ENCODE measurements at places on chromosomes 12 and 14.

DNA sequence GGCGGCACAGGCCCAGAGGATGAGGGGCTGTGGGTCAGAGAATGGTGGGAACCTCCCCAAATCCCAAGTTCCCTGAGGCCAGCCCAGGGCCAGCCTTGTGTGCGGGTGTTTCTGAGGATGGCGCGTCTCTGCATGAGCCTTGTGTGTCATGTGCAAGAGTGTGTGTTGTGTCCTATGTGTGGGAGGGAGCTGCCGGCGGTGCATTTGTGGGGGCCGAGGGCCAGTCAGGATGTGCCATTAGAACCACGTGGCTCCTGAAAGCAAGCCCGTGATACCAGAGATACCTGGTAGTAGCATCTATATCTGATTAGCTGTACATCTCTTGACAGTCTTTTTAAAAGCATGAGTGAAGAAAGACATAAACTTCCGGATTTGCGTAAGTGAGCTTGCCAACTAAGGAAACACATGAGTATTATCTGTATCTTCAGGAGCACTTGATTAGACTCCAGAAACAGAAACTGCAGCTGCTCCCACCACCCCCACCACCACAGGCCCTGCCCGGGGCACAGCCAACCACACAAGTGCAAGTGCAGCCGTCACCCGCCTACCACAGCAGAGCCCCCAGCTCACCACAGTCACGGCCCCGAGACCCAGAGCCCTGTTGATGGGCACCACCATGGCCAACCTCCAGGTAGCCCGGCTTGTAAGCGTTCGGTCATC, 19.2 kb downstream of the DDX51 start:
- DNase-seq = no peak

GRCh38 chr12:91105807-91106206, 5.5 kb downstream of the LUM start:
- DNase-seq = peak; percentile 48

GRCh38 chr12:109870648-109871047, 9.7 kb downstream of the GLTP start:
- DNase-seq = no peak

DNA sequence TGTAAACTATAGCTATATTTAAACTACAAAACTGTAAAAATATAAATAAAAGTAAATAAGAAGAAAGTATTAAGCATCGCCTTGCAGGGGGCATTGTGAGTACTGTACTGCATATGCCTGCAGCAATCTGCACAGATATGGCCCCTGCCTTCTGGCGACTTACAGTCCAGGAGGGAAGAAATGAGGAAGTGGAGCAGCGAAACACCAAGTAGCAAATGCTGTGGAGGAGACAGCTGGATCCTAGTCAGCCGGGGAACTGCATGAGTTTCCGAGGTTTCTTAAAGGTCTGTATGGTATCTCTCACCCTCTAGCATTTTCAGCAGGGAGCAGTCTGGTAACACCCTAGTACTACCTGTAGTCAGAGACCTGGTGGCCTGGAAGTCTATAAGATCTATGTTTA, 256.9 kb downstream of the CACNA1C start:
- DNase-seq = no peak

GRCh38 chr12:124614512-124615292, 47.3 kb upstream of the NCOR2 start:
- no peak for DNase-seq

- DNase-seq = peak; percentile 34
Measured at GRCh38 chr12:115337693-115338543, 653.9 kb upstream of the TBX3 start.

DNA sequence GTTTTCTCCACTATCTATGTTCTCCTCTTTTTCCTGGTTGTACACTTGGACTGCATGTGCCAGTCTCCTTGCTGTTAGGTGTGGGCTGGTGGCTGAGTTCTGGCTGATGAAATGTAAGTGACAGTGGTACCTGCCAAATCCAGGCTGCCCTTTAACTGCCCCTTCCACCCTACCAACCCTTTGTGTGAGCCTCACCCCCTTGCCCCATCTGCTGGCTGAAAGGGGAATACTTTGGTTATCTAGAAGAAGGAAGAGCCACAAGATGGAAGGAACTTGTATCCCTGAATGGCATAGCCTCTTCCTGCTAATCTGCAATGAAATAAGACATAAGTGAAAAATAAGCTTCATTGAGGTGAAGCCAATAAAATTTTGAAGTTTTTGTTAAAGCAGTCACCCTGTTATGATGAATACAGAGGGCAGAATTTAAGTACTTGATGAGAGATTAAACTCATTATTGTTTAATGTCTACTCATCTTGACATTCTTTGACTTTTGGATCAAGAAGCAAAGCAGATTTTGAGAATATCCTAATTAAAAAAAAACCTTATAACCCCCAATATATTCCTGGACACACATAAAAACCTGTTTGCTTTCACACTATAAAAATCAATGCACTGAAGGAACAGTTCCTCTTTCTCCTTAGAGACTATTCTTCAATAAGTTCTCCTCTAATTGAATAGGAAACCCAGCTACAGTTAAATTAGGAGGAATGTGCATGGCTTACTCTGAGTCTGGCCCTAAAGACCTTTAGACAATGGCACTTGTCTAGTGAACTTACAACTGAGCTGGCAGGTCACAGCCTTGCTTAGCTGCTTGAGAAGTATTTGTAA, 262.6 kb upstream of the BTG1 start:
- DNase-seq = no peak

GRCh38 chr12:130993759-130994670, 40.3 kb downstream of the ADGRD1 start:
- no peak for DNase-seq

DNA sequence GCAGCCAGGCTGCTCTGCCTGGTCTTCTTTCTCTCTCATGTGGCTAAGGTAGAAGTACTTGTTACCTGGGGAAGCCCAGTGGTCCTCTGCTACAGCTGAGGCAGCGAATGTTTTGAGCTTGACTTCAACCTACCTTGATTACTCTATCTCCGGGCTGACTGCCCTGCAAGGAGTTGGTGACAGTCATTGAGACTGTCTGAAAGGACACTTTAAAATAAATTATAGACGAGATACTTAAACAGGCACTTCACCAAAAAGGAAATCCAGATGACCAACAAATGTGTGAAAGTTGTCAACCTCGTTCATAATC, 474 bp upstream of the CIT start:
- no peak for DNase-seq

DNA sequence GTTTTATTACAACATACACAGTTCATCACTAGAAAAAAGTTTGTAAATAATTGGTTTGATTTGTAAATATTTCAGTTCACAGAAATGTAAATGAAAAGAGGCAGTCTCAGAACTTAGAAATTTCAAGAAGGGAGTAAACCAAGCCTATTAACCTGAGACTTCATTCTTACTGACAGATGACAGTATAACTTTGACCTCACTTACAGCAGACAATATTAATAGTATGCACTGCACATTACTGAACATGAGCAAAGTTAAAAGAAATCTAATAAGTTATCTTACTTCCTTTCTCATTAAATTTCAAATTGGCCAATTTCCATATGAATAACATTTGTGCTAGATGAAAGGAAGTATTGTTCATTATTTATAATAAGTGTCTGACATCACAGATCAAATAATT, 235.8 kb downstream of the SLC6A15 start:
- no peak for DNase-seq

GRCh38 chr14:99747582-99748330, 45.5 kb upstream of the EML1 start:
- DNase-seq = no peak

- no peak for DNase-seq
Measured at GRCh38 chr14:32404784-32405573, 75.9 kb downstream of the AKAP6 start.

Measured in skin of body (tissue), 3 donors.